ENCODE measurements at places on chromosomes 2 and 18. TPM values are rescaled to one million over a fixed set of nuclear protein-coding genes. Genes with fewer than 3 reads are reported as not detected.

DNA sequence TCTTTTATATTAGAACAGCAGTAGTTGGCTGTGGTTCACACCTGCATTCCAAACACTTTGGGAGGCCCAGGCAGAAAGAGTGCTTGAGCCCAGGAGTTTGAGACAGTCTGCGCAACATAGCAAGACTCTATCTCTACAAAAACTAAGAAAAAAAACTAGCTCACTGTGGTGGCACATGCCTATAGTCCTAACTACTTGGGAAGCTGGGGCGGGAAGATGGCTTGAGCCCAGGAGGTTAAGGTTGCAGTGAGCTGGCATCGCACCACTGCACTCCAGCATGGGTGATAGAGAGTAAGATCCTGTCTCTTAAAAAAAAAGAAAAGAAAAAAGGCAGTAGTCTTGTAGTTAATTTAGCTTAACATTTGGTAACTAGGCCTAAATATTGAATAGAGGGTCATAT lies 136.6 kb downstream of the AGPS start:
- DNase-seq, result no peak
- no peaks in the 10 kb centered on the region for H3K4me1 ChIP-seq
- H3K4me3 ChIP-seq, result no peak overlapping the region
- no peaks in the 10 kb centered on the region for H3K27me3 ChIP-seq
- H3K27ac ChIP-seq, result no peak overlapping the region

DNA sequence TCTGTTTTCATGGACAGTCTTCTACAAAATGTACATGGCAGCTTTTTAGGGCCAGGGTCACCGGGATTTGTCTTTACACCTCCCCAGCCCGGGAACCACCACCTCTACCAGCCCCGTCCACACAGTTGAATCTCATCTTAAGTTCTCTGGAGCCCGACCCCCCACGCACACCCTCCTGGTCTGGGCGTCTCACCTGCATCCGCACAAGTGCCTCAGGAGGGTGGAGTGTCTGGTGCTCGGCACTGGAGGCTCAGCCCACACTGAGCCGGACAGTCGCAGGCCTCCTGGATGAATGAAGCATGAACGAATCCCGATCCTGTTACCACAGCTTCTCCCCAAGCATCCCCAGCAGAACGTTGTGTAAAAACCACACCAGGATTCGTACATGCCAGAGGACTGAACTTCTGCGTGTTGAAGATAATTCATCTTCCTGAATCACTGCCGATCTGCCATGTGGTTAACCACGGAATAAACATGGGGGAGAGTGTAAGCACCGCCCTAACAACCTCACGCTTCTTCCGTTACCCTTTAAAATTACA lies 162.0 kb downstream of the RTP5 start:
- H3K4me1 ChIP-seq, result peaks cover 10% of the 10 kb centered on the region
- H3K4me3 ChIP-seq, result no peak overlapping the region
- H3K27me3 ChIP-seq, result peaks cover 8% of the 10 kb centered on the region
- no peak overlapping the region for H3K27ac ChIP-seq
- peak; percentile 57 for DNase-seq

- no peaks in the 10 kb centered on the region for H3K27me3 ChIP-seq
- peaks cover 11% of the 10 kb centered on the region for H3K4me1 ChIP-seq
- H3K27ac ChIP-seq, result no peak overlapping the region
- H3K36me3 ChIP-seq, result no peaks in the 10 kb centered on the region
- DNase-seq, result no peak
These were observed 22.3 kb downstream of the ATP8B1 start for GRCh38 chr18:57780706-57781347.

- peaks cover 16% of the 10 kb centered on the region for H3K4me1 ChIP-seq
- H3K4me3 ChIP-seq, result no peak overlapping the region
- no peak for DNase-seq
- no peaks in the 10 kb centered on the region for H3K36me3 ChIP-seq
- no peak overlapping the region for H3K27ac ChIP-seq
- H3K27me3 ChIP-seq, result no peaks in the 10 kb centered on the region
These were observed 117.3 kb upstream of the MSTN start for GRCh38 chr2:190179754-190180312.

DNA sequence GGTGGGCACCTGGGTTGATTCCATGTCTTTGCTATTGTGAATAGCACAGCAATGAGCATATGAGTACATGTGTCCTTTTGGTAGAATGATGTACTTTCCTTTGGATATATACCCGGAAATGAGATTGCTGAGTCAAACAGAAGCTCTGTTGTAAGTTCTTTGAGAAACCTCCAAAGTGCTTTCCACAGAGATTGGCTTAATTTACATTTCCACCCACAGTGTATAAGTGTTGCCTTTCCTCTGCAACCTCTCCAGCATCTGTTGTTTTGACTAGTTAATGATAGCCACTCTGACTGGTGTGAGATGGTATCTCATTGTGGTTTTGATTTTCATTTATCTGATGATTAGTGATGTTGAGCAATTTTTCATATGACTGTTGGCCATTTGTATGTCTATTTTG lies 194.8 kb downstream of the ZNF804A start:
- no peaks in the 10 kb centered on the region for H3K4me1 ChIP-seq
- H3K36me3 ChIP-seq, result no peaks in the 10 kb centered on the region
- DNase-seq, result no peak
- H3K27ac ChIP-seq, result no peak overlapping the region
- H3K27me3 ChIP-seq, result no peaks in the 10 kb centered on the region

DNA sequence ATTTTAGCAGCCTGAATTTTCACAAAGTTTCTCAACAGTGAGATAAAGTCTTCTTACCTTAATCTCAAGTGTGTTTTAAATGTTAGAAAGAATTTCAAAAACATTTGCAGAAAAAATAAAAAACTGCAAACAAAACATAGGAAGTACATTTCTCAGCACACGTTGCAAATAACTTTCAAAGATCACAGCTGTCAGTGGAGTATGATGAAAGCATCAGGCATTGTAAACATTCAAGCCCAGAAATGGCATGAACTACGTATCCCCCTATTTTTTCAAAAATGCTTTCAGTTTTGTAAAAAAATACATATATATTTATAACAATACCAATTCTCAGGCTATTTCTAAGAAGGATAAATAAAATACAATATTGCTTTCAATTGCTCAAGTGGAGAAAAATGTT lies 320.6 kb upstream of the TFPI start:
- no peaks in the 10 kb centered on the region for H3K4me1 ChIP-seq
- no peaks in the 10 kb centered on the region for H3K27me3 ChIP-seq
- no peak overlapping the region for H3K4me3 ChIP-seq
- H3K27ac ChIP-seq, result no peak overlapping the region
- H3K36me3 ChIP-seq, result no peaks in the 10 kb centered on the region
- DNase-seq, result no peak

DNA sequence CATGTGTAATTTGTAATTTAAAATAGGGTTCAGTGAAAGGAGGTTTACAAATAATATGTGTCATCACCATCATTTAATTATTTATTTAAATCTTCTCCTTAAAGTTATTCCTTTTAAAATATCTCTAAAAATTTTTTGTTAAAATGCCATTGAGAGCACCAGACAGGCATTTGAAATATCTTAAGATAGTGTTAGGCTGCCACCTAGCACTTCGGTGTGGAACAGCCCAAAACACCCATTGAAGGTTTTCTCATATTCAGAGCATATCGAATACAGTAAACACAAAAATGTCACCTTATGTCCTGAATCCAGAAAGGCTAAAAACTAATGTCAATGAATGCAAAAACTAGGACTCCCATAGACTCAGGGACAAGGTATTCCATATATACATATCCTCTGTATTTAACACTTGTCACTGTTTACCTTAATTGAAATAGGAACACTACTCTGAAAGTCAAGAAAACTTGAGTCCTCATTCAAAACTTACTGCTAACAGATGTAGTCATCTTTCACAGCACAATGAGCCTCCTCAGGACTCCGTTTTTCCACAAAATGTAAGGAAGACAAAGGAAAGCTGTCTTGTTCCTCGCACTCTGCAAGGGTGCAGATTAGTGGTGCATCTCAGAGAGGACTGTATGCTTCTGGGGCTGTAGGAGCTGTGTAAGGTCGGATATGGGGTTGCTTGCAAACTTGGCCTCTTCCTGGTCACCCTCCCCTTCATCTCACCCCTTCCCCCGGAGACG lies 329.5 kb downstream of the PAX3 start:
- H3K27ac ChIP-seq, result no peak overlapping the region
- no peaks in the 10 kb centered on the region for H3K36me3 ChIP-seq
- no peak overlapping the region for H3K4me3 ChIP-seq
- H3K4me1 ChIP-seq, result no peaks in the 10 kb centered on the region
- H3K27me3 ChIP-seq, result no peaks in the 10 kb centered on the region

GRCh38 chr2:35293261-35293660 lies 1062.3 kb upstream of the CRIM1 start:
- no peak for DNase-seq
- H3K4me3 ChIP-seq, result no peak overlapping the region
- no peaks in the 10 kb centered on the region for H3K27me3 ChIP-seq
- H3K36me3 ChIP-seq, result no peaks in the 10 kb centered on the region

DNA sequence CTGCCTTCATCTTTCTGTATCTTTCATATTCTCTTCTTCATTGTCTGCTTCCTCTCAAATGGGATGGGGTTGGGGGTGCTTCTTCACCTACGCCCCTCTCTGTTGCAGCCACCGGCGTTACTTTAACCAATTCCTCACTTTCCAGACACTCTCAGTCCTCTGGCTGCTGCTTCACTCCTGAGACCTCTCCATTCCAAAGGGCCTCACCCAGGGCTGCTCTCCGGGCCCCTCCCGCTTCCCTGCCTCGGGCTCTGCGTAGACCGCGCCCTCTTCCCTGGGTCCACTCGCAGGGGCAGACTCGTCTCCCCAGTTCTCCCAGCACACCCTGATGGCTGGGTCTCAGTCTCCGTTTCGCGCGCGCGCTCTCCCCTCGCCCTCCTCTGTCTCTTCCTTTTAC lies 926 bp downstream of the SERPINB8 start:
- DNase-seq, result no peak
- peaks cover 37% of the 10 kb centered on the region for H3K4me1 ChIP-seq
- peak overlapping the region; percentile 79 for H3K4me3 ChIP-seq
- H3K27ac ChIP-seq, result peak overlapping the region; percentile 91
- no peaks in the 10 kb centered on the region for H3K36me3 ChIP-seq

GRCh38 chr2:237134321-237135230 lies 48.9 kb downstream of the COPS8 start:
- H3K4me3 ChIP-seq, result no peak overlapping the region
- H3K27ac ChIP-seq, result no peak overlapping the region
- no peak for DNase-seq
- no peaks in the 10 kb centered on the region for H3K36me3 ChIP-seq
- H3K4me1 ChIP-seq, result no peaks in the 10 kb centered on the region

DNA sequence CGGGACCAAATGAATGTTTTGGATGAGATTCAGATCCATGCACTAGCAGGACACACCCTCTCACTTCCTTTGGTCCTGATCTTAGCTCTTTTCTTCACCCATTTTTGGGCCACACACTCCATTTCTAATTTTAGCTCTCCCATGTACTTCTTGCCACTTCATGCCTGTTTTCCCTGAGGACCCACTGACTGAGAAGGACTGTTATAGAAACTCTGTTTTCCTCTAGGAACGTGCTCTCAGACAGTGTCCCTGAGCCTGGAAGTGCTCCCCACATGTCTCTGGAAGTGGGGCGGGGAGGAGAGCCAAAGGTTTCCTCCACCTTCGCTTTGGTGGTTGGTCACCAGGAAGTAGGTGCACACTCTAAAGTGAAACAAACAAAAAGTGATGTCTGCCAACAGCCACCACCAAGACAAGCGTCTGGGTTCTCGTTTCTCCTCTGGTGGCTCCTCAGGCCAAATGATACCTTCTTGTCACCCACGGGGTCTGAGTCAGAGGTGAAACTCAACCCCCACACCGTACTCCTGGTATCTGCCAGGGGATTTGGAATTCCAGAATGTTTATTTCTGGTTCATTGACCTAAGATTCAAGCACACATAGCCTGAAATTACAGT lies 74.7 kb downstream of the MERTK start:
- no peaks in the 10 kb centered on the region for H3K36me3 ChIP-seq
- no peaks in the 10 kb centered on the region for H3K4me1 ChIP-seq
- DNase-seq, result no peak
- no peak overlapping the region for H3K27ac ChIP-seq

DNA sequence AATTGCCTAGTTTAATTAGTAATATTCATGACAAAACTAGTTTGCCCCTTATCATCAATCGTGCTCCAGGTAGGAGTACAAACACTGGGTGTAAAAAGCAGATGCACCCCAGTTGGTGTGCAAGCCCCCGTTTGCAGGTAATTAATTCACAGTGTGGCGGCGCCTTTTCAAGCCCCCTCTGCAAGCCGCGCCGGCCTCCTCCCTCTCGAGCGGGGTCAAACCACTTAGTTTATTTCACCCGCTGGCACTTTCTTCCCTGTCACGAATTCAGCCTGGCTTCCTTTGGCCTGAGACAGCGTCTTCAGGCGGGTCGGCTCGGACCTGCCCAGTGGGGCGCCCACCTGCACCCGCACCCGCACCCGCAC lies 64.7 kb upstream of the MAPRE2 start:
- peaks cover 10% of the 10 kb centered on the region for H3K27me3 ChIP-seq
- no peaks in the 10 kb centered on the region for H3K36me3 ChIP-seq
- peaks cover 26% of the 10 kb centered on the region for H3K4me1 ChIP-seq

- no peaks in the 10 kb centered on the region for H3K27me3 ChIP-seq
- no peaks in the 10 kb centered on the region for H3K4me1 ChIP-seq
- DNase-seq, result no peak
These were observed 91.8 kb downstream of the ACVR1 start for GRCh38 chr2:157784169-157784822.

- H3K27me3 ChIP-seq, result no peaks in the 10 kb centered on the region
- no peak overlapping the region for H3K4me3 ChIP-seq
- H3K27ac ChIP-seq, result no peak overlapping the region
- H3K36me3 ChIP-seq, result no peaks in the 10 kb centered on the region
- H3K4me1 ChIP-seq, result no peaks in the 10 kb centered on the region
- DNase-seq, result no peak
These were observed 648.2 kb upstream of the ID2 start for GRCh38 chr2:8033546-8034096.

DNA sequence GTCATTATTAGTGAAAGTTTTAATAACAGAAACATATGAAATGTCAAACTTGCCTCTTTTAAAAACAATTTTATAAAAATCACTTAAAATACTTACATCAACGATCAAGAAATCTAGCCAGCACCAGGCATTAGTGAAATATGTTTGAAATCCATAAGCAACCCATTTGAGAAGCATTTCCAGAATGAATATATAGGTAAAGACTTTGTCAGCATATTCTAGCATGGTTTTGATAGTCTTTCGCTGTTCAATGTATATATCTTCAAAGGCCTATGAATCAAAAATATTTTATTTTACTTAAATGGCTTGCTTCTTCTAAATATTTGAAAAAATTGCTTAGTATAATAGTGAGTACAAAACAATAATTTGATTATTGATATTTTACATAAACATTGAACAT lies 91.1 kb downstream of the SCN3A start:
- no peak overlapping the region for H3K27ac ChIP-seq
- H3K4me3 ChIP-seq, result no peak overlapping the region
- H3K4me1 ChIP-seq, result no peaks in the 10 kb centered on the region
- H3K27me3 ChIP-seq, result no peaks in the 10 kb centered on the region
- no peak for DNase-seq
- no peaks in the 10 kb centered on the region for H3K36me3 ChIP-seq

- no peak overlapping the region for H3K4me3 ChIP-seq
- H3K27me3 ChIP-seq, result peaks cover 22% of the 10 kb centered on the region
- H3K4me1 ChIP-seq, result peaks cover 59% of the 10 kb centered on the region
- DNase-seq, result no peak
- no peaks in the 10 kb centered on the region for H3K36me3 ChIP-seq
These were observed 16.9 kb downstream of the WNT10A start for GRCh38 chr2:218897394-218898108.

The AMER3 gene
- not detected for total RNA-seq

The CKAP2L gene
- not detected for total RNA-seq

The PCARE gene
- not detected for total RNA-seq

The SLC9A4 gene
- 0.07 TPM for total RNA-seq

The SERPINB5 gene
- total RNA-seq, result not detected

The RMND5A gene
- 32.2 TPM for total RNA-seq

The ZC3H6 gene
- total RNA-seq, result 21.9 TPM

The PIEZO2 gene
- not detected for total RNA-seq
